ENCODE measurements at places on chromosomes 12 and 14.

GRCh38 chr14:97644365-97644764 is 847.2 kb downstream of the VRK1 start:
- DNase-seq, result no peak

GRCh38 chr14:97277711-97278110 is 480.5 kb downstream of the VRK1 start:
- DNase-seq, result no peak

DNA sequence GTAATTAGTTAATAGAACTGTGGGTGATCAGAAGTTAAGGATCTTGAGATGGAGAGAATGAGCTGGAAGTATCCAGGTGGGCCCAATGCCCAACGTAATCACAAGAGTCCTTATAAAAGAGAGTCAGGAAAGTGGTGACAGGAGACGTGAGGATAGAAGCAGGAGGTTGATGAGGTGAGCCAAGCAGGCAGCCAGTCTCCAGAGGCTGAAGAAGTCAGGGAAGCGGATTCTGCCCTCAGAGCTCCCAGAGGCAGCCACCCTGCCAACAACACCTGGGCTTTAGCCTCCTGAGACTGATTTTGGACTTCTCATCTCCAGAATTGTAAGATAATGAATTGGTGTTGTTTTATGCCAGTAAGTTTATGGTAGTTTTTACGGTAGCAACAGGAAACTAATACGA is 10.1 kb upstream of the SAV1 start:
- DNase-seq, result no peak

DNA sequence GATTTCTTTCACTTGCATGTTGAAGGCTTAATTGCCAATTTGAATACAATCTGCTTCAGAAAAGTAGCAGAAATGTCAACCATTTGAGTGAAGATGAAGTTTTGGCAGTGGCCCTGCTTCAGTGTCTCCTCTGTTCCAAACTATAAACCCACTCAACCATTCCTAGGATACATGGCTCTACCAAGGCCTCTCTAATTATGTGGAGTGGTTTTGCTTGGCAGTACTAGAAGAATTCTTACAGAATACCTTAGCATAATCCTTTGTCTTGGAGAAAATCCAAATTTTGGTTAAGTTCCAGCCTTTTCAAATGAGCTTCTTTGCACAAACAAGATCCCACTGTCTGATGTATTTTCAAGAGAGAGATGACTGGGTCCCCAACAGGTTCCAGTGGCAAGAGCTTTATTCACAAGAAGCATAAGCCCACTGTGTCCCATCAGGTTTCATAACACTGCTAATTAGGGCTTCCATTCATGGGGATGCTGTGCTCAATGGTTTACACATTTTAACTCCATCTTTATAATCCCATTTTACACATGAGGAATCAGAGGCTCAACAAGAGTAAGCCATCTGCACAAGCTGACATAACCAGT is 234.5 kb downstream of the IPO8 start:
- no peak for DNase-seq

- no peak for DNase-seq
These were observed 221.7 kb downstream of the ZFP36L1 start for GRCh38 chr14:68571114-68571591.

DNA sequence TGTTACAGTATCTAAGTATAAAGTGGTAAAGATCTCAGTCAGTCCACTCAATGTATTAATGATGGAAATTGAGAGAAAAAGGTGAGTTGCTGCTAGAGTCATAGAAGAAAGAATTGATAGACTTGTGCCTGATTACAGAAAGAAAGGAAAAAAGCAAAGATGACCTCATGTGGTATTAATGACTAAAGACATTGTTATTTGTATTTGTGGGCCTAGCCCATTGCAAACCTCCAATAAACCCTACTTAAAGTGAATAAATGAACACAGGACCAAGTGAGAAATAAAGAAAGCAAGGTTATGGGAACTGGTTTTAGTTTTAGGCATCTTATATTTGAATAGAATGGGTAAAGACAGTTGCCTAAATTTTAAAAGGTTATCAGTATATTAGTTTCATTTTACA is 105.5 kb downstream of the SYT1 start:
- DNase-seq, result no peak

- DNase-seq, result no peak
These were observed 137.2 kb upstream of the PLEKHA5 start for GRCh38 chr12:18992336-18992735.

GRCh38 chr12:130342442-130342841 is 4.8 kb downstream of the PIWIL1 start:
- no peak for DNase-seq
